Hippocampal formation (tissue), 2 donors: ENCODE measurements at places on chromosomes 12 and 14.

GRCh38 chr12:42409471-42409870 is 83.5 kb downstream of the PPHLN1 start:
- no peak for DNase-seq

- DNase-seq, result no peak
These were observed 344.2 kb upstream of the RGS6 start for GRCh38 chr14:71588028-71588427.

DNA sequence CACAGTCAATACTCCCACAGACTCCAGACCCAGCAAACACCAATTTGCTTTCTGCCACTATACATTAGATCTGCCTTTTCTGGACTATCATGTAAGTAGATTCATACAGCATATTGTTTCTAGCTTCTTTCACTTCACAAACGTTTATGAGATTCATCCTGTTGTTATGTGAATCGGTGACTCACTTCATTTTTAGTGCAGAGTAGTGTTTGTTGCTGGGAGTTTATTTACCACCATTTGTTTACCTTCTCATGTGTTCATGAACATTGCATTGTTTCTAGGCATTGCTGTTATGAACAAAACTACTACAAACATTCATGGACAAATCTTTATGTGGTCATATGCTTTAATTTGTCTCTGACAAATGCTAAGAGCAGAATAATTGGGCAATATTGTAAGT is 807.8 kb upstream of the TMEM132C start:
- DNase-seq, result no peak

- DNase-seq, result no peak
These were observed 27.7 kb upstream of the BBS10 start for GRCh38 chr12:76375939-76376338.

DNA sequence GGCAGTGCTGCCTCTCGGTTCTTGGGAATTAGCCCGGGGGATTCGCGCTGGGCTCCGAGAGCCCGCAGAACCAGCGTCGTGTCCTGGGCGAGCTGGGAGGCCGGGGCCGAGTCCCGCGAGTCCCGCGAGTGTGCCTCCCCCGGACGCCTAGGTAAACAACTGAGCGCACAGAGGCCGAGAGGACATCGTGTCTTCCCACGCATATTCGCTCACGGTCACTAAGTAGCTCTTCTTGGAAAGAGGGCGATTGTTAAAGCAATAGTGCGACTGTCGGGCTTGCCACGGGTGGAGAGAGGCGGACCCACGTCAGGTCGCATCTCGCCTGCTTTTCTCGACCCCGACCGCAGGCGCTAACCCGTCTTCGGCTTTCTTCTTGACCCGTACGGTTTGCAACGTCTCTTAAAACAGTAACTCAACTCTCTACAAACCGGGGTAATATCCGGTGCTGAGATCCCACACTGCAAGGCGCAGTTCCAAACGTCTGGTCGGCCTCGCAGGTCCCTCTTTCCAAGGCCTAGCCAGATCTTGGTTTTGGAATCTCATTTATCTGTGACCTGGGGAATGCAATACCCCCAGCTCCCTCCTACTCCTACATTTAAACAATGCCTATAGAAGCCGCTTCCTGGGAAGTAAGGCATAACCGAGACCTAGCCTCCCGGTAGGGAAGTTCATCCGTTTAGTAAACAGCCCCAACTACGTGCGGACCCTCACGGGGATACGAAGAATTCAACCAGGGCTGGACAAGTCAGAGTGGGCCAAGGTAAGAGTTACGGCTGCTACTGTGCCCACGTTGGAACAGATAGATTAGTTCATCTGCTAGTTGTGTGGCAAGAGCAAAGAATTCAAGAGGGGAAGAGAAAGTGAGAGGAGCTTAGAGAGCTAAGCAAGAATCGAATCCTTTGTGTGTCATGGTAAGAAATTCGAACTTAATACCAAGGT is 736 bp upstream of the PHLDA1 start:
- no peak for DNase-seq

- DNase-seq, result no peak
These were observed 567 bp downstream of the FUT8 start for GRCh38 chr14:65412856-65413738.

DNA sequence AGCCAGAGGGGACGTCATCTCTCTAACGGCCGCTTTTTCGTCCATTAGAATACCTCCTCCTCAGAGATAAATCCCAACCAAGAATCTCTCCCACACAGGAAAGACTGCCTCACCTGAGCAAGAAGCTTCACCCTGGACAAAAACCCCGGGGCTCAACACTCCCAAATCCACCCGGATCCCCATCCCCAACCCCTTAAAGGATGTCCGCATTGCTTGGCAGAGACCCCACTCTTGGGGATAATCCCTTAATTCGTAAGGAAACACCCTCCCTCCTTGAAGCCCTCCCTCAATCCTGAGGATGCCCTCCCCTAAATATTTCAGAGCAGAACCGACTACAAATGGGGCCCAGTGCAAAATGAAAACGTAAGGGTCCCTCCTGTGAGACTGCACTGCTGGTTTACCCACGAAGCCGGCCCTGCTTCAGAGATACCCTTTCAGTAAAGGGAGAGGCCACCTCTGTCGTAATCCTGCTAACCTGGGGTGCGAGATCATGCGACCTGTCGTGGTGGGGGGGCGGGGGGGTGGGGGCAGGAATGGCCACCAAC is 655 bp upstream of the DYNLL1 start:
- DNase-seq, result no peak

DNA sequence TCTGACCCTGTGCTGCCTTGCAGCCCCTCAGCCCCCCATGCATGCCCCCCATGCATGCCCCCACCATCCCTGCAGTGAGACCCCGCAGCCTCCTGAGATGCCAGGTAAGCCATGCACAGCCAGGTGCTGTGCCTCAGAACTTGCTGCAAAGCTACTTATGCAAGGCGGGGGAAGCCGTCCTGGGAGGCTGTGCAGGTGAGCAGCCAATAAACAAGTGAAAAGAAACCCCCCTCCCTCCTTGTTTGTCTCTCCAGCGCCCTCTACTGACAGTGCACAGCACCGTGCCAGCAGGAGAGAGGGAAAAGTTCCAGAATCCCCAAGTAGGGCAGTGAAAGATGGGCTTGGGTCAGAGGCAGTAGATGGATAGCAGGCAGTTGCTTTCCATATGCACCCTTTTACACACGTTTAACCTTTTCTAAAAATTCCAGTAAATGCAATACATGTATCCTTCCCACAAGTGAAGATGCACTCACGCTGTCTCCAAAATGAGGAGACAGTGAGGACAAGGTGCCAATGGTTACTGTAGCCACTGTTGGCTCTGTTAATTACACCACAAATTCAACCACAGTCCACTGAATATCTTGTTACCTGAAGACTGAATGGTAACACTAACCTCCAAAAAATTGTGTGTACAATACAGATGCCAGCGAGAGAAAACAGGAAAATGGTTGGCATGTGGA is 18.0 kb downstream of the TNFAIP2 start:
- no peak for DNase-seq

DNA sequence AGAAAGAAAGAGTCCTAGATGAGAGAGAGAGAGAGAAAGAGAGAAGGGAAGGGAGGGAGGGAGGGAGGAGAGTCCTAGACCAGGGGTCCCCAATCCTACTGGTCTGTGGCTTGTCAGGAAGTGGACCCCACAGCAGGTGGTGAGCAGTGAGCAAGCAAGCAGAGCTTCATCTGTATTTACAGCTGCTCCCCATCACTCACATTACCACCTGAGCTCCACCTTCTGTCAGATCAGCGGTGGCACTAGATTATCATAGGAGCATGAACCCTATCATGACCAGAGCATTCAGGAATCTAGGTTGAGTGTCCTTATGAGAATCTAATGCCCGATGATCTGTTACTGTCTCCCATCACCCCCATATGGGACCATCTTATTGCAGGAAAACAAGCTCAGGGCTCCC is 39.2 kb upstream of the AMN1 start:
- no peak for DNase-seq
